ENCODE measurements at places on chromosomes 1 and 21.
A peak's percentile ranks its signal among the peaks of the same experiment; 100 is the strongest.

- DNase-seq = peak; percentile 74
These were observed 27.0 kb downstream of the MFSD2A start for GRCh38 chr1:39981945-39982344.

- DNase-seq = no peak
These were observed 1.2 kb downstream of the UBR4 start for GRCh38 chr1:19208710-19209438.

DNA sequence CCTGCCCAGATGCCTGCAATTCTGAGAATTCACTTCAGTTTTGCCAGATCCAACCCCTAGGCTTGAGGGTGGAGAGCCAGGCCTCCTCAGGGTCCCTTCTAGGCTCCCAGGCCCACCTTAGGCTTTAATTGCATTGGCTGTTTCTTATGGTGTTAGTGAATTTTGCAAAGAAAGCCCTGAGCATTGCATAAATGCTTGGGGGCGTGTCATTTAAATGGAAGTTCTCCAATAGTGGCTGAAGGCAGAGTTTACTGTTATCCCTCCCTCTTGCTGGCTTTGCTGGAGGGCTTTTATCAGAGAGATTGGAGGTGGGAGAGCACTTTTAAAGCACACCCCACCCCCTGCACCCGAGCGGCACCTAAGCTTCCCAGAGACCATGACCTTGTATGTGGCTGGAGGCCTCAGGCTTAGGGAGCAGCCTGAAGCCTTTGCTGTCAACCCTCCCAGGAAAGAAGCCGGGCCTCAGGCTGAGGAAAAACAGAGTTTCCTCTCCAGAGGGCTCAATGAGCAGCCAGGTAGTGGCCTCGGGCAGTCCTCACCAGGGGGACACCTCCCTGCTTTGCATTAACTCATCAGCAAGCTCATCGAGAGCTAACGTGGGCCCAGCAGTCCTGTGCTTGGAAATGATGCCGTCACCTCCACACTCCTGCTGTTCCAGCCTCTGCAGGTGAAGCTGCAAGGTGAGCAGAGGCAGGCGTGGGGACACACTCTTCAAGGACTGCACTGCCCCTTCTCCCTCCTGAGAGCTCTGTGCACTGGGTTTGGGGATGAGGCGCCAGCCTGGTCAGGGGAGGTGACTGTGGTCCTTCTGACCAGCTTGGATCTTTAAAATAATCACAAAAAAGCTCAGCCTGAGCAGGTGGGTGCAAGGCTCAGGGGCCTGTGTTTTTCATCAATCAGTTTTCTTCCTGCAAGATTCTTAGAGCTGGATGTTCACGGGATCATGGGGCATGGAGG lies 58.0 kb downstream of the STUM start:
- DNase-seq = peak; percentile 79

- no peak for DNase-seq
These were observed 27.8 kb upstream of the LRRC38 start for GRCh38 chr1:13541435-13542215.

DNA sequence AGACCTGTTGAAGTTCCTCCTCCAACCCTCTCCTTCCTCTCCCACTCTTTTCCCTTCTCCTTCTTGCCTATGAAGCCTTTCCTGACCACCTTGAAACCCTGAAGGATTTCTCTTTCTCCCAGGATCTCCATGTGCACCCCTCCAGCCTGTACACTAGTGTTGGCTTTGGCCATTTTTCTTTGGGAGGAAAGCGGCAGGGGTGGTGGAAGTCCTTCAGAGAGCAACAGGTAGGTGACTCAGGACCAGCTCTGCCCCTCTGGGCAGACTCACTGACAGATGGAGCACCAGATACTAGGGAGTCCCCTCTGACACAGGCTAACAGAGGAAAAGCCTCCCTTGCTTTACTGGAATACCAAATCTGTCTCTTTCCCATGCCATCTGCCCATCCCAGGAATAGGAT lies 4.6 kb downstream of the SLC26A9 start:
- no peak for DNase-seq

- DNase-seq = peak; percentile 92
These were observed 153.4 kb downstream of the PBX1 start for GRCh38 chr1:164712131-164713036.

GRCh38 chr1:18951818-18952391 lies 4.6 kb downstream of the IFFO2 start:
- DNase-seq = no peak

- no peak for DNase-seq
These were observed 86.2 kb downstream of the ATG4C start for GRCh38 chr1:62870148-62870547.

DNA sequence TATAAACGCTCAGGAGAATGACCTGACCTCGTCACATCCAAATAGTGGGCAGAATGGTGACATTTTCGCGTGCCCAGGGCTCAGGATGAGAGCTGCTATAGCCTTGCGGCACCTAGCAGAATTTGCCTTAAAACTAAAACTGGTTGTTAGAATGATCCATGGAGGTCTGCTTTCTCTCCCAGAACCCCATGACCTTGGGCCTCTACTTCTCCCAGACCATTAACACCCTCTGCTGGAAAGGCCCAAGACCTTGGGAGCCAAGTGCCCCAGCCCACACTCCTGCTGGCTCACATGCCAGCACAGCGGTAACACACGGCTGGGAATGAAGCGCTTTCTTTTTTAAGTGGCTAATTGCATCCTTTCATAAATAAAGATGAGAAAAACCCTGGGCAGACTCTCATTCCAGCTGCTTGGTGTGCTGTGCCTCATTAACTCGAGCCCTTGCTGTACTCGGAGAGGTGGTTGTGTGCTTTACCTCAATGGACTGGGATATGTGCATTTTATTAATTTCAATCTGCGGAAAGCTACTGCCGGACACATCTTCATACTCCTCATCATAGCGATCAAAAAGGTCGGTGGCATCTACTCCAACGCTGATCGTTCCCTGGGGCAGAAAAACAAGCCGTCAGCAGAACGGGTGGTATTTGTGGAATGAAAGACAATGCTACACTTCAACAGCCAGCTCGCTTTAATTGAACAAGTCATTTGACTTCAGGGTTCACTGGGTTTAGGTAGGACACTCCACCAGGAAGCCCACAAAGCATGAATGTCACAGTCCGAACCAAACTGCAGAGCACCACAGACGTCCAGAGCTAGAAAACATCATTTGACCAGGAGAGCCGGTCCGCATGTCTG lies 29.0 kb downstream of the THAP3 start:
- DNase-seq = no peak

- peak; percentile 63 for DNase-seq
These were observed 26.8 kb upstream of the NCAM2 start for GRCh38 chr21:20971296-20971921.

- DNase-seq = peak; percentile 73
These were observed 208.4 kb upstream of the NRIP1 start for GRCh38 chr21:15273244-15273643.

DNA sequence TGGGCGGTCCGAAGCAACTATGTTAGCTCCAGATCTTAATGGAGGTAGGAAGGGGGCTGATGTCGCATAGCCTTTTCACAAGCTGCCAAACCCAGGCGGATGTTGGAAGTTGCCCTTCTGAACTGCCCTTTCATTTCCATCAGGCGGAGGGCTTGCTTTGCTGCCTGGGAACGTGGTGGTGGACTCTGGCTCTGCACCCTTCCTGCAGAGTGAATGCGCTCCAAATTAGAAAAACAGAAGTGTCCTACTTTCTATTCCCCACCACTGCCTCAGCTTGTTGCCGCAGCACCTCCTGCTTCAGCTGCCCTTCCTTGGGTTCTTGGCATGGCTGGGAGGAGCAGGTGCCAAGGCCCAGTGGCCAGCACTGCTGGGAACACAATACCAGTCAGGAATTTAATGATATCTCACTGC lies 60.6 kb downstream of the AK4 start:
- no peak for DNase-seq

- no peak for DNase-seq
These were observed 78.2 kb downstream of the FAM78B start for GRCh38 chr1:166088572-166088955.

DNA sequence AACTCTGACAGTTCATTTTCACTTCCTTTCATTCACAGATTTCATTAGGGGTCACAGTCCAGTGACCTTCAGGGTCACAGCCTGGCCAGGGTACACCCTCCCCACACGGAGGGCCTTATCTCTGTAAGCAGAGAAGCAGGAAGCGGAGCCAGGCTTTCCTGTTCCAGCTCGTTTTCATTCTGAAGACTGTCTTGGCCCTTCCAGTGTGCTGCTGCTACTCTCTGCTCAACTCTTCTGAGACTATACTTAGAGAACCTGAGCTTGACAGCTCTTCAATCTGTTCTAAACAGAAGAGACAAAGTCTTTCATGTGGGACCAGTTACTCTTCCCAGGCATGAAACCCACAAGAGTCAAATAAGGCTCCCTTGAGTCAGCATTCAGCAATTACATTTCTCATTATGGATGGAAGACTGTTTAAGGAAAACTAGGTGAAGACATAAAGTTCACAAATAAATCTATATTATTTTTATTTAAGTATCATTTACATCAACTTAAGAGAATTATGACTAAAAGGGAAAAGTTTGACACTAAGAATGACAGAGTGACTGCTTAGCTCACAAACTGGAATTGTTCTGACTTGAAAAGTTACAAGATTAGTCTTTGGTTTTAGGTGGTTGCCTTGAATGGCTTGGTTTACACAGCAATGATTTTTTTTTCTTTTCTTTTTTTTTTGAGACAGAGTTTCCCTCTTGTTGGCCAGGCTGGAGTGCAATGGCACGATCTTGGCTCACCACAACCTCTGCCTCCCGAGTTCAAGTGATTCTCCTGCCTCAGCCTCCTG lies 4.8 kb upstream of the TDRD10 start:
- DNase-seq = peak; percentile 41

GRCh38 chr1:54698346-54698745 lies 17.3 kb upstream of the TTC4 start:
- DNase-seq = no peak

GRCh38 chr1:115647047-115647446 lies 5.3 kb downstream of the VANGL1 start:
- no peak for DNase-seq

GRCh38 chr21:35035116-35035515 lies 14.0 kb downstream of the RUNX1 start:
- no peak for DNase-seq

DNA sequence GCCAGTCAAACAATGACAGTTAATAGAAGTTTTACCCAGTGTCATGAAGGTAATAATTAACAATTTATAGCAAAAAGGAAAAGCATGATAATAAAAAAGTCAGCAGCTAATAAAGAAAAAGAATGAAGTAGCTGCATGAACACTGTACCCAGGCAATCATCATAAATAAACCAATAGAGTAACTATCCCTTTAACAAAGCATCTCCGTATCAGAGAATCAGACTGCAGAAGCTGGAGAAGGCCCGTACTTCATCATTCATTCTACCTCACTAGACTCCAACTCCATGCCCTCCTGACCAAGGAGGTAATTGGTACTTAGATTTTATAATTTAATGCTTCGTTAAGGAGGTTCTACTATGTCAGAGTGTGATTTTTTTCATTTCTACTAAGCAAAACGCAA lies 140.5 kb downstream of the NEGR1 start:
- no peak for DNase-seq

- DNase-seq = peak; percentile 91
These were observed 213.0 kb downstream of the CAMTA1 start for GRCh38 chr1:6998267-6998666.

- peak; percentile 60 for DNase-seq
These were observed 405.9 kb upstream of the RGS18 start for GRCh38 chr1:191752342-191752741.

GRCh38 chr1:114979278-114979891 lies 50.2 kb upstream of the TSHB start:
- DNase-seq = peak; percentile 58

DNA sequence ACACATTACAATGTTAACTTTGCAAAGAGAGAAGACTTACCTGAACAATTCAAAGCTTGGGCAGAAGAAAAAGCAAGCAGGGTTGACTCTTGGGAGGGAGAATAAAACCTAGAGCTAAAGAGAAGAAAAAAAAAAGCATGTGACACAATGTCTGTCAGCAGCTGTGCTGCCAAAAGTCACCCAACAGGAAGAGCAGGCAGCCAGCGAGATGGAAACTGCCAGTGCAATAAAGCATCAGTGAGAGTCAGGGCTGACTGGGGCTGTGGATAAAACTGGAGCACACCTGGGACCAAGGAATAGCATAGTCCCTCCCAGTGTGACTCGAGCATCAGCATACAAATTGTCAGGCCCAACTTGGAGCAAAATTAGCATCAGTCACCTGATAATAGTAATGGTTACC lies 65.0 kb upstream of the SLC22A15 start:
- no peak for DNase-seq

DNA sequence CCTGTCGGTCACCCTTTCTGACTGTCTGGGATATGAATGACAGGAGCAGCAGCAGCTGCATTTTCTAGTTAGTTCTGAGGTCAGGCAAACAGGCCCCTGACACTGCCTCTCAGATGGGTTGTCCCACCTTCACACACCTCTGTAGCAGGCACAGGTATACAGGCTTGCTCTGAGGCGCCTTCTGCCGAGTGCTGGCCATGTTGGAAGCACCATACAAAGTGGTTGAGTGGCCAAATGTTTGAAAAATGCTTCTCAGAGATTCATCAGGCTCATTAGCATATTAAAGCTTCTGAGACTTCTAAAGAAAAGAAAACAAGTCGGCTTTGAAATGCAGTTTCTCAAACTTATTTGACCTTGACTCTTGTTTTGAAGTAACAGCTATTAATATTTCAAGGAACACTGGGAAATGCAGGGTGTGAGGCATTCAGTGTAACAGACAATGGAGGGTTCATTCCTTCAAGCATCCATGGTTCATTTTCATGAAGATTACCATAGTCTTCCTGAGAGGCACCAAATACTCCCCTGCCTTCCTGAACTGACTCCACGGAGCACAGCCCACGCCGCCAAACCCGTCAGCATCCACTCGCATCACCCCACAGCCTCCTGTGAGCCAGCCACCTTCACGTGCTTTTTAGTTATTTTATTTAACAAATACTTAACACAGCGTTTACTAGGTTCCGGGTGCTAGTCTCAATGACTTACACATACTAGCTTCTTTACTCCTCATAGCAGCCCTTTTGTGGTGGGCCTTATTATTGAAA lies 81.8 kb downstream of the KCNN3 start:
- no peak for DNase-seq

- DNase-seq = peak; percentile 30
These were observed 176.2 kb downstream of the PCP4 start for GRCh38 chr21:40043423-40043822.

DNA sequence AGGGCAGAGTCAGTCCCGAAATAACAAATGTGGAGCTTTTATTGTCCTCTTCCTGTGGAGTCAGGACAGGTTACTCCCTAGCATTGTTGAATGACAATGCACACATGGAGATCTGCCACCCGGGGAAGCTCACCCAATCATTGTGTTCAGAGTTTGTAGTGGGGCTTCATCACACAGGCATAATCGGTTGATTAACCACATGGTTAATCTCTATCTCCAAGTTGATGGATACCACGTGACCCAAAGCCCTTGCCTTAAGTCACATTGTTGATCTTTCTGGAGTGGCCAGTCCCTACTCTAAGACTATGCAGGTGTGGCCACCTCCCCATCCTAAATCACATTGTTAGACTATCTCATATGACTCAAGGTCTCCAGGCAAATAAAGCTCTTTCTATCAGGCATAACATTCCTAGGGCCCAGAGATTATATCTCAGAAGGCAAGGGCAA lies 2.6 kb upstream of the C1orf141 start:
- DNase-seq = no peak

DNA sequence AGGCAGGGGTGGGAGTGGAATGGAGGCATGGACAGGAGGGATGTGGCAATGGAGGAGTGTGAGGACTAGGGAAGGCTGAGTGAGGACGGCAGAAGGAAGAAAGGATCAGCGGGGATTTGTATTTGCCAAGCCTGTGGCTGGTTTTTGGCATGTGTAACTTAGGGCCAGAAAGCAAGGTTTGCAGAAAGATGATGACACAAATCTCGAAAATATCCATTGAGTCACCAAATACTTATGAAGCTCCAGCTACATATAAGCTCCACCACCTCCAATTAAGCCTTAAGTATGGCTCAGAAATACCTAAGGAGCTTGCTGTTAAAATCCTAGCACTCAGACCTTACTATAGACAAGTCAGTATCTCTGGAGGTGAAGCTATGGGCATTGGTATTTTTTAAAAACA lies 90.1 kb downstream of the OMA1 start:
- DNase-seq = no peak

Data from mesendoderm (in vitro differentiated cells).